Activated CD8-positive, alpha-beta memory T cell treated with anti-CD3 and anti-CD28 coated beads for 36 hours (primary cell): ENCODE measurements at places on chromosomes 7 and 10. TPM values are rescaled to one million over a fixed set of nuclear protein-coding genes. Genes with fewer than 3 reads are reported as not detected.

MINDY3 gene
- 20.7 TPM for total RNA-seq

PAX4 gene
- total RNA-seq, result not detected

NRAP gene
- total RNA-seq, result not detected

PSPH gene
- 36.6 TPM for total RNA-seq

SLC26A3 gene
- not detected for total RNA-seq

TEX47 gene
- not detected for total RNA-seq

SLC16A9 gene
- 0.42 TPM for total RNA-seq

GNAT3 gene
- not detected for total RNA-seq

ZNF467 gene
- total RNA-seq, result not detected

AKR1C2 gene
- total RNA-seq, result not detected

HOXA9 gene
- total RNA-seq, result not detected

PRSS37 gene
- not detected for total RNA-seq

MYOF gene
- 43.4 TPM for total RNA-seq

RPEL1 gene
- not detected for total RNA-seq

GAD2 gene
- total RNA-seq, result not detected

ORC5 gene
- 41.9 TPM for total RNA-seq

VPS41 gene
- total RNA-seq, result 72.3 TPM

SEMA3A gene
- total RNA-seq, result 0.06 TPM

PRXL2A gene
- total RNA-seq, result 12.1 TPM

ZNF12 gene
- total RNA-seq, result 19.9 TPM

CHN2 gene
- total RNA-seq, result 4.8 TPM

SUPV3L1 gene
- 53.6 TPM for total RNA-seq

OPALIN gene
- total RNA-seq, result not detected

MUC3A gene
- total RNA-seq, result 0.23 TPM

SKAP2 gene
- total RNA-seq, result 15.3 TPM

MRC1 gene
- not detected for total RNA-seq

FIS1 gene
- total RNA-seq, result 128 TPM

TUBB8 gene
- not detected for total RNA-seq

HECTD2 gene
- total RNA-seq, result 7.2 TPM

CLDN3 gene
- not detected for total RNA-seq

ELN gene
- 0.06 TPM for total RNA-seq

NET1 gene
- 30.0 TPM for total RNA-seq

OR6V1 gene
- total RNA-seq, result not detected

RTKN2 gene
- 1.0 TPM for total RNA-seq

AEBP1 gene
- total RNA-seq, result 12.9 TPM

CNPY1 gene
- not detected for total RNA-seq

PRRT4 gene
- total RNA-seq, result 0.23 TPM

CALCR gene
- total RNA-seq, result not detected

SLC29A4 gene
- total RNA-seq, result 0.17 TPM

CCDC7 gene
- 7.4 TPM for total RNA-seq

OR2A5 gene
- not detected for total RNA-seq

PDZD7 gene
- 0.27 TPM for total RNA-seq

HOXA2 gene
- not detected for total RNA-seq

TRIL gene
- not detected for total RNA-seq

TYW1B gene
- 4.8 TPM for total RNA-seq

VWC2 gene
- not detected for total RNA-seq

CALHM3 gene
- total RNA-seq, result 0.10 TPM

RP9 gene
- total RNA-seq, result 23.2 TPM

KCND2 gene
- not detected for total RNA-seq

GSDME gene
- total RNA-seq, result 5.9 TPM

SLC13A1 gene
- total RNA-seq, result not detected

AKR1D1 gene
- total RNA-seq, result not detected

COBL gene
- total RNA-seq, result not detected

PTN gene
- total RNA-seq, result not detected

ACTL6B gene
- not detected for total RNA-seq
